ENCODE measurements at places on chromosomes 2 and 18. TPM values are rescaled to one million over a fixed set of nuclear protein-coding genes. Genes with fewer than 3 reads are reported as not detected.

- DNase-seq: no peak
- H3K4me3 ChIP-seq: peak overlapping the region; percentile 95
- no peaks in the 10 kb centered on the region for H3K27me3 ChIP-seq
- H3K27ac ChIP-seq: no peak overlapping the region
These were observed 2.1 kb downstream of the SPOPL start for GRCh38 chr2:138503652-138504051.

- no peak overlapping the region for H3K27ac ChIP-seq
- H3K4me3 ChIP-seq: no peak overlapping the region
- H3K36me3 ChIP-seq: peaks cover 14% of the 10 kb centered on the region
- peaks cover 9% of the 10 kb centered on the region for H3K27me3 ChIP-seq
These were observed 91.5 kb downstream of the TPGS2 start for GRCh38 chr18:36737316-36737715.

DNA sequence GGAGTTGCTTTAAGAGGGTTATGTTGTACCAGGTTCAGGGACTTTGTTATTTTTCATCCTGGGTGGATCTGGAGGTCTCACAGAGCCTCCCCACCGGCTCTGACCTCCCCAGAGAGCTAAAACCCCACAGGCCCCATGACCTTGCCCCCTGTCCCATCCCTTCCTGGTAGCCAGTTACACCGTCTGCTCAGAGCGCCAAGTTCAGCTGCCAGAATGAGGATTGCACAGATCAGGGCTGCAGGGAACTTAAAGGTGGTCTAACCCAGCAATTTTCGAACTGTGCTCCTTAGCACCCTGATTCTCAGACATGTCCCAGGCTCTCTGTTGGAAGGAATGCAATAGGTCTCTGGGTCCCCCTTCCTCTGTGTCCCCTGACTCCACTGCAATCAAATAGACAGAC, 32.1 kb downstream of the ATOH8 start:
- H3K27me3 ChIP-seq: no peaks in the 10 kb centered on the region
- peaks cover 5% of the 10 kb centered on the region for H3K4me1 ChIP-seq
- no peak overlapping the region for H3K4me3 ChIP-seq
- no peaks in the 10 kb centered on the region for H3K36me3 ChIP-seq
- no peak for DNase-seq

GRCh38 chr18:34364699-34365098, 140.0 kb upstream of the NOL4 start:
- no peaks in the 10 kb centered on the region for H3K4me1 ChIP-seq
- H3K27me3 ChIP-seq: no peaks in the 10 kb centered on the region
- H3K4me3 ChIP-seq: no peak overlapping the region
- H3K36me3 ChIP-seq: no peaks in the 10 kb centered on the region

DNA sequence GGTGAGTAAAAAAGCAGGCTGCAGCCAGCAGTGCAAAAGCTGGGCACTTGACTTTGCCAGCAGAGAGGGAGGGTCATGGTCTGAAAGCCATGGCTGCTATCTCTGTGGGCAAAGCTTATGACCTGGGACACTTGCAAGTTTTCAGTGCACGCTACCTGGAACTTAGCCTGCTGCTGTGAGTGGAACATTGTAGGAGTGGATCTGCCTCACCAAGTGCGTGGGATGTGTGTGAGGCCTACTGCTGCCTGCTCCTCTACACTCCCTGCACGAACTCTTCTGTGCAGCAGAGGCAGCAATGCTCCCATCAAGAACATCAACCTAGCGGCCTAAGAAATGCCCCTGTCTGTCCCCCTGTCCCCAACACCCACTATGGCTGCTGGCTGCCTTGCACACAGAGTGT, 344.1 kb upstream of the REG3G start:
- H3K27ac ChIP-seq: no peak overlapping the region
- H3K27me3 ChIP-seq: no peaks in the 10 kb centered on the region
- no peak overlapping the region for H3K4me3 ChIP-seq

DNA sequence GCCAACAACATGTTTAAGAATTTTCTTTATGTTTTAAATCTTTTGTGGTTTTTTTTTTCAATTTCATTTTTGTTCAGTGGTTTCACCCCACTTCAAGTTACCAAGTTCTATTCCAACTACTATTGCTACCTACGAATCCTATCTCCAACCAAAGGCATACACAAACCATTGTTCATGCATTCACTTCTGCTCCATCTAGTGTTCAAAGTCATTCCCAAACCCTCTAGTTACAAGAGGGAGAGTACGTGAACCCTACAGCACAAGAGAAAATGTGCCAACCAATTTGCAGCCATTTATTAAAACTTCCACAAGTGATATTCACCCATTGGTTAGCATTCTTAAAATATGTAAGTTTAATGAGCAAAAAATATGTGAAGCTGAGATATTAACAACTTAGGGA, 295.1 kb upstream of the KYNU start:
- H3K4me1 ChIP-seq: 0 out of 2 replicates have a peak, but pooled peaks cover 3% of the 10 kb centered on the region
- DNase-seq: no peak
- no peak overlapping the region for H3K27ac ChIP-seq
- no peaks in the 10 kb centered on the region for H3K36me3 ChIP-seq

GRCh38 chr18:25348386-25349130, 3.4 kb downstream of the ZNF521 start:
- H3K4me3 ChIP-seq: peak overlapping the region; percentile 87
- H3K27me3 ChIP-seq: peaks cover 35% of the 10 kb centered on the region
- no peak for DNase-seq
- H3K36me3 ChIP-seq: no peaks in the 10 kb centered on the region
- H3K27ac ChIP-seq: no peak overlapping the region

- no peaks in the 10 kb centered on the region for H3K36me3 ChIP-seq
- no peak for DNase-seq
- H3K4me3 ChIP-seq: no peak overlapping the region
- no peak overlapping the region for H3K27ac ChIP-seq
- H3K4me1 ChIP-seq: peaks cover 21% of the 10 kb centered on the region
- H3K27me3 ChIP-seq: no peaks in the 10 kb centered on the region
These were observed 47.9 kb upstream of the PMAIP1 start for GRCh38 chr18:59851784-59852399.

GRCh38 chr2:39881948-39882347, 102.9 kb upstream of the THUMPD2 start:
- H3K4me3 ChIP-seq: no peak overlapping the region
- no peaks in the 10 kb centered on the region for H3K27me3 ChIP-seq
- H3K36me3 ChIP-seq: no peaks in the 10 kb centered on the region
- H3K4me1 ChIP-seq: no peaks in the 10 kb centered on the region

GRCh38 chr2:152054593-152054992, 44.3 kb downstream of the CACNB4 start:
- H3K27me3 ChIP-seq: peaks cover 1% of the 10 kb centered on the region
- H3K4me1 ChIP-seq: peaks cover 31% of the 10 kb centered on the region
- no peak overlapping the region for H3K4me3 ChIP-seq
- no peak for DNase-seq

DNA sequence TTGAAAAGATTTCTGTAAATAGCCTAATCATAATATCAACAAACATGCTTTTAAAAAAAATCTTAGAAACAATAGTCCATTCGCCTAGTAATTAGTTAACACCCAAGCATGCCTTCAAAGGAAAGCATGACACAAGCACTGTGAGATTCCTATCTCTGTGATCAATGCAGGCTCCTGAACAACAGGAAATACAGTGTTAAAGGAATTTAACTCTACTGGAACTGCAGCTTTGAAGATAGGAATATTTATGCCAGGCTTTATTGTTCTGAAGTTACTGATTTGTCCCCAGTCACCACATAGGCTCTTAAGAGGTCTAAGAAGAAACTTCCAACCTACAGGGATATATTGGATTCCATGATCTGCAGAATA, 15.4 kb upstream of the FAM124B start:
- H3K27ac ChIP-seq: peak overlapping the region; percentile 49
- H3K27me3 ChIP-seq: no peaks in the 10 kb centered on the region
- H3K4me3 ChIP-seq: no peak overlapping the region
- DNase-seq: no peak
- peaks cover 13% of the 10 kb centered on the region for H3K4me1 ChIP-seq
- H3K36me3 ChIP-seq: peaks cover 11% of the 10 kb centered on the region

GRCh38 chr18:45775241-45775676, 50.2 kb upstream of the SIGLEC15 start:
- peak overlapping the region; percentile 75 for H3K4me3 ChIP-seq
- H3K27ac ChIP-seq: peak overlapping the region; percentile 41
- peak; percentile 62 for DNase-seq
- H3K36me3 ChIP-seq: no peaks in the 10 kb centered on the region

- no peaks in the 10 kb centered on the region for H3K27me3 ChIP-seq
- peak overlapping the region; percentile 77 for H3K27ac ChIP-seq
- peaks cover 40% of the 10 kb centered on the region for H3K4me1 ChIP-seq
- H3K36me3 ChIP-seq: no peaks in the 10 kb centered on the region
- peak overlapping the region; percentile 88 for H3K4me3 ChIP-seq
These were observed 412 bp downstream of the GPD2 start for GRCh38 chr2:156436497-156437085.

GRCh38 chr2:165691615-165692014, 102.4 kb downstream of the GALNT3 start:
- no peaks in the 10 kb centered on the region for H3K27me3 ChIP-seq
- H3K4me1 ChIP-seq: peaks cover 21% of the 10 kb centered on the region
- no peaks in the 10 kb centered on the region for H3K36me3 ChIP-seq

DNA sequence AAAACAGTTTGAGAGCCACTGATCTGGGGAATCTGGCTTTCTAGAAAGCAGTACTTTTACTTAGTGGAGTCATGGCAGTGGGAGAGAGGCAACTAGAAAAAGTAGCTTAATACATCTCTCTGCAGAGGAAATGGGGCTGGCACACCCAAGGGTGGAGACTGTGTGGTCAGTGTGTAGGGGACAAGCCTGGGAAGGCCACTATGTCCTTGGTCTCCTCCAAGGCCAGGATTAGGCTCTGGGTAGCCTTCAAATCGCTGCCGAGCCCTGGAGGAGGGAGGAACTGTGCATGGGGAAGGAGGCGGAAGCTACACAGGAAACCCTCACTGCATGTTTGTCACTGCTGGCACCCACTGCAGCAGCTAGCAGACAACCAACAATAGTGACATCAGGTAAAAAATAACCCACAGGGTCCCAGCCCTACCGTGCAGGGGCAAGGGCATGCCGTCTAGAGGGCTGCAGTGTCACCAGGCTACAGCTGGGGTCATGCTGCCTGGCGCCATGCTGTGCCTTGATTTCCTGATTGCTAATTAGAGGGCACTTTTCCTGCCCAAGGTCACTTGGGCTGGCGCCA, 34.8 kb downstream of the LBH start:
- no peak for DNase-seq
- peaks cover 8% of the 10 kb centered on the region for H3K36me3 ChIP-seq
- no peak overlapping the region for H3K4me3 ChIP-seq

GRCh38 chr18:35337286-35337685, 6.9 kb downstream of the ZNF24 start:
- no peak for DNase-seq
- H3K27ac ChIP-seq: no peak overlapping the region
- H3K27me3 ChIP-seq: no peaks in the 10 kb centered on the region

DNA sequence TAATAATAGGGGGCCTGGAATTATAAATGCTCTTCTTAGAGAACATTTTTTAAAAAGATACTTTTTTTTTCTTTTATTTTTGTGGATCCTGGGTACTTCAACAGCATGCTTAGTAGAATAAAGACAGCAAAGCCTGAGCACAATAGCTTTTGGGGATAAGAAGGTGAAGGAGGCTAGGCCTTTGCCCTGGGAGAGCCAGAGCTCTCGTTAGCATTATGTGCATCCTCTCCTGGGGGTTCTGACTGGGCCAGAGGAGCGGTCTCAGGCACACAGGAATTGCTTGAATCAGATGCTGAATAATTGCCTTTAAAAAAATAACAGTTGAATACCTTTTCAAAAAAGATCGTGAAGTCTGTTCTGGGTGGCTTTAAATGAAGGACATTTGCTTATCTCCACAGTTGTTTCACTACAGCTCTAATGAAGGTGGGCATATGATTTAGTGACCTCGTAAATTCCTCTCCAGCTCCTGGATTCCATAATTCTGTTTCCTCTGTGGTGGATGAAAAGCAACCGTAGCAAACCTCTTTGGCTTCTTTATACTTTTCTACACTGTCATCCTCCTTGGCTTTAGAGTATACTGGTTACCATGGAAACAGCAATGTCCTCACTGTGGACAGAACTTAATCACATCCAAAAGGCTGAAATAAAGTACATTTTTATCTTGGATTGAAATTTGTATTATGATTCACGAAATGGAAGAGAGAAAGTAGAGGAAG, 133.8 kb downstream of the MAIP1 start:
- peaks cover 50% of the 10 kb centered on the region for H3K4me1 ChIP-seq
- H3K27me3 ChIP-seq: no peaks in the 10 kb centered on the region
- peak overlapping the region; percentile 57 for H3K27ac ChIP-seq
- DNase-seq: no peak
- no peaks in the 10 kb centered on the region for H3K36me3 ChIP-seq

DNA sequence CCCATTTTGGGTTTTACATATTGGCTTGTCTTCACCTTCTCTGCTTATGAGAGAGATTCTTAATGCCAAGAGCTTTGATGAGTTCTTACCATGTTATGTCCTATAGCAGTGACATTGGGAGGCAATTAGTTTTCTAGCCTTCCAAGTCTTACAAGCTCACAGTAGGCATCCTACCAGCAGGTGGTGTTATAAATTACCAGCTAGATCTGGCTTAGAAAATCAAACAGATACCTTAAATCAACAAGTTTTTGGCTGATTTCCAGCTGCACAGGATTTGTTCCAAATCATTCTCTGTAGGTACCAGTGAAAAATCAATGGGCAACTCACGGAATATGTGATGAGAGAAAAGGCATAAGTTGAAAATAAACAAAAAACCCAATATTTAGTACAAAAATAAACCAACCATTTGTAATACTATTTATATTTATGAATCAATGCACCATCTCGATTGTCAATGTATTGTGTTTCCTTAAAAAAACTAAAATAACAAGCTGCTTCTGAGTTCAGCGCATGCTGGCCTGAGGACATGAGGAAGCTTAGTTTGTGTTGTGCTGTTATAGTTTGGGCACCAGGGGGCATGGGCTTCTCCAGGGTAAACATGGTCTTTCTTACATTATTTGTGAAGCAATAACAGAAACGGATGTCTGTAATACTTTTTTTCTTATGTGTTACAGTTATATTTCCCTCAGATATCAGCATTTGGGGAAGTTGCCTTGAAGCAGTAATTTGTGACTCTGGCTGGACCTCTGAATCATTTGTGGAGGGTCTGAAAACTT, 34.1 kb upstream of the NXPH2 start:
- peak; percentile 29 for DNase-seq
- H3K36me3 ChIP-seq: no peaks in the 10 kb centered on the region
- H3K27me3 ChIP-seq: no peaks in the 10 kb centered on the region
- no peak overlapping the region for H3K27ac ChIP-seq
- peaks cover 14% of the 10 kb centered on the region for H3K4me1 ChIP-seq

- H3K36me3 ChIP-seq: no peaks in the 10 kb centered on the region
- H3K4me3 ChIP-seq: no peak overlapping the region
- no peak overlapping the region for H3K27ac ChIP-seq
- H3K4me1 ChIP-seq: peaks cover 11% of the 10 kb centered on the region
- DNase-seq: no peak
- H3K27me3 ChIP-seq: no peaks in the 10 kb centered on the region
These were observed 71.5 kb downstream of the EMX1 start for GRCh38 chr2:72988726-72989273.

- peaks cover 5% of the 10 kb centered on the region for H3K27me3 ChIP-seq
- DNase-seq: peak; percentile 28
- no peak overlapping the region for H3K4me3 ChIP-seq
- no peaks in the 10 kb centered on the region for H3K36me3 ChIP-seq
- H3K4me1 ChIP-seq: 0 out of 2 replicates have a peak, but pooled peaks cover 3% of the 10 kb centered on the region
These were observed 36.9 kb upstream of the ITM2C start for GRCh38 chr2:230827774-230828271.

The UCN gene
- total RNA-seq: 0.68 TPM

The DES gene
- 3.5 TPM for total RNA-seq

The METTL8 gene
- total RNA-seq: 53.4 TPM

The FN1 gene
- 111 TPM for total RNA-seq

The KCNS3 gene
- total RNA-seq: 18.1 TPM

The DOK6 gene
- total RNA-seq: 4.1 TPM

The LBX2 gene
- total RNA-seq: 1.8 TPM

The TFCP2L1 gene
- 3.7 TPM for total RNA-seq

The MLPH gene
- total RNA-seq: 10.3 TPM

The NTSR2 gene
- not detected for total RNA-seq

The TTC21B gene
- 16.9 TPM for total RNA-seq

The MC2R gene
- total RNA-seq: not detected

The CD8A gene
- total RNA-seq: 0.44 TPM

The SLC30A3 gene
- 8.0 TPM for total RNA-seq
